ENCODE measurements at places on chromosomes 7 and 10. TPM values are rescaled to one million over a fixed set of nuclear protein-coding genes. Genes with fewer than 3 reads are reported as not detected.

TRIM73 gene
- total RNA-seq: 0.92 TPM

CHAT gene
- not detected for total RNA-seq

GRCh38 chr10:111988646-111989045 is 194.9 kb downstream of the GPAM start:
- no peak for ATAC-seq

VCL gene
- total RNA-seq: 70.2 TPM

STOX1 gene
- 0.28 TPM for total RNA-seq

GRCh38 chr10:3025026-3025683 is 42.2 kb upstream of the PFKP start:
- no peak for ATAC-seq

GSTO2 gene
- total RNA-seq: 25.1 TPM

DNA sequence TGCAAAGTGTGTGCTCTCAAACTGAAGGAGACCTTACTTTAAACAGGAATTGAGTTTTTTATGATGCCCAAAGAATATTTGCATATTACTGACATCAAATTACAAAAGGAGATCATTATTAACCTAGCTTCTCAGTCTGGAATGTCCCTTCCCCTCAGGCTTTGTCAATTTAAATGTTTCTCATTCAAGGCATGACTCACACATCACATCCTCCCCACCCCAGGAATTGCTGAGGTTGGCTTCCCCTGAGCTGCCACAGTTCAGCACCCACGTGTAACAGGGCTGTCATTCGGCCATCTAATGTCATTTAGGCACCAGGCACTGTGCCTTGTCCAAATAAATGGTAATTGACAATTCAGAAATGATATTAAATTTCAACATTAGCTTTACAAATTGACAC is 305.9 kb upstream of the MGMT start:
- ATAC-seq: no peak

OPN1SW gene
- total RNA-seq: not detected
